T-helper 2 cell treated with Interferon-gamma antibody and Interleukin-4, amounts not matched to agents 100 ng/mL and 5 ng/mL, for 36 hours (primary cell): ENCODE measurements at places on chromosomes 6 and 20. TPM values are rescaled to one million over a fixed set of nuclear protein-coding genes. Genes with fewer than 3 reads are reported as not detected.

CST4 gene
- not detected in 2 replicates for total RNA-seq

IRF4 gene
- 177 and 182 TPM in 2 replicates for total RNA-seq

IL20RA gene
- not detected in 2 replicates for total RNA-seq

BTN1A1 gene
- not detected in 2 replicates for total RNA-seq

BHLHE23 gene
- total RNA-seq, result not detected in 2 replicates

CNBD2 gene
- 3.5 and 4.0 TPM in 2 replicates for total RNA-seq

SLC22A16 gene
- total RNA-seq, result 0.18 TPM in 1 of 2 replicates, not detected in the other

ZBP1 gene
- 10.1 and 10.5 TPM in 2 replicates for total RNA-seq

OR2H2 gene
- total RNA-seq, result not detected in 2 replicates

PSORS1C2 gene
- total RNA-seq, result not detected in 2 replicates

GRIK2 gene
- total RNA-seq, result not detected in 2 replicates

FAM209A gene
- total RNA-seq, result 1.5 and 1.6 TPM in 2 replicates

CFB gene
- not detected in 2 replicates for total RNA-seq
